NCI-H187 treated with DMSO at 0.1 percent for 48 hours (cell line): ENCODE measurements at places on chromosomes 2 and 18.

DNA sequence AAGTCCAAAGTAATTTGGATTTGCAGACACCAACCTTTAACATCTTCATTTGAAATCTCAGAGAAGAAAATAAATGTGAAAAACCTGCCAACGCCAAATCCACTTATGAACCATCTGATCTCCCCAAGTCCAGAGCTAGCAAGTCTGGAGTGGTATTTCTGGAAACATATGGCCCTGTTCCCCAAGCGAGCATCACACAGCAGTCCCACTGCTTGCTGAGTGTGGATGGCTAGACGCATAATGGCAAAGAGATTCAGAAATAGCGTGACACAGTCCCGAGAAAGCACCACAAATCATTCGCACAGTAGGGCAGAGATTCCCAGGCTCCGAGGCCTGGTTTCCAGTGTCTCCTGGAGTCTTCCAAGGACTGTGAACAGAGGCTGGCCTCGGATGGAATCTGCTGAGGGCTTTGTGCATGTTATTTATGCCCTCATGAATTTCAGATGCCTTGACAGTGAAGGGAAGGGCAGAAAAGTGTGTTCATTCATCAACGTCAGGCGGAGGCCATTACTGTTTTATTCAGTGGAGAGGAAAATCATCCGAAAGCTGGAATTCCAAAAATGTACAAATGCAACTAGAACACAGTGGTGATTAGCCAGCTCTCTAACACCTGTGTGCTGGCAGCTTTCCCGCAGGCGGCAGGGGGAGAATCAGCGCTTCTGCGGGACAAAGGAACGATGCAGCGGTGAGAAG is 417.0 kb downstream of the EIPR1 start:
- DNase-seq: no peak

GRCh38 chr2:227503433-227504406 is 31.8 kb downstream of the AGFG1 start:
- DNase-seq: no peak

GRCh38 chr2:121080013-121080772 is 204.8 kb downstream of the TFCP2L1 start:
- DNase-seq: no peak

- no peak for DNase-seq
Observed at GRCh38 chr2:188291617-188292347, at the start of gene GULP1. TSS of gene GULP1 (plus strand) at chr2:188291874. CDS start at chr2:188477703, 185,829 bp downstream.

- no peak for DNase-seq
Observed at GRCh38 chr2:160054984-160055725, 7.3 kb downstream of the PLA2R1 start.

- DNase-seq: no peak
Observed at GRCh38 chr18:39759926-39760325, 2194.3 kb upstream of the CELF4 start.

GRCh38 chr2:192593561-192593960 is 398.8 kb upstream of the TMEFF2 start:
- no peak for DNase-seq

DNA sequence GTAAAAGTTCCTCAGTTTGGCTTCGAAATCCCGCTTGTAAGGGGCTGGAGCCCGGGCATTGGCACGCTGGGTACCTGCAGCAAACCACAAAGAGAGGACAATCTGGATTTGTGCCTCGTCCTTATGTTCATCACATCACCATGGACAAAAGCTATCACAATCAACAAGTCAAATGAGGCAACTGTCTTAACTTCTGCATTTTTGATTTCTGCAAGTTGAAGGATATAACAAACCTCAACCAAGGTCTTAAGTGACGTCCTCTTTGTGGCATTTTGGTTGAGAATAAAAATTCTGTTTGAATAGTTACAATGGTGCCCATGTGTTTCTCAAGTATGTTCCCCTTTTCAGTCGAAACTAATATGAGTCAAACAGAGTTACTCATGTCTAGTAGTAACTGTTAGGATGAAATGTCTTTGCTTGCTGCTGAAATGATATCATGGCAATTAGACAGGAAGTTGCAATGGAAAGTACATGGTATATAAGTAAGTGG is 70.8 kb upstream of the STK17B start:
- no peak for DNase-seq

- DNase-seq: no peak
Observed at GRCh38 chr2:66462501-66462825, 27.5 kb downstream of the MEIS1 start.

- no peak for DNase-seq
Observed at GRCh38 chr2:98545591-98545990, 62.7 kb downstream of the COA5 start.

DNA sequence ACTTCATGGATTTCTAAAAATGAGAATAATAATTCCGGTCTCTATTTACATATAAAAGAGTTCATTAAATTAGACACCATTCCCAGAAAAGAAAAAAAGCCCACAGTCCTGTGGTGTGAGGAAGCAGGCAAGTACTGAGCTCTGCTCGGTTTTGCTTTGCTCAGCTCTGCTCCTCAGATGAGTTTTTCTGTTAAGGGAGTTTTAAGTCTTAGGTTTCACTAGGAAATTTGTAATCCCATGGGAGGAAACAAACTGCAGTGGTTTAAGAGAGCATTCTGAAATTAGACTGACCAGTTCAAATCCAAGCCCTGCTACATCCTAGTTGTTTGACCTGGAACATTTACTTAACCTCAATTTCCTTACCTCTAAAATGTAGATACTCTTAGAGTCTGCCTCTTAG is 338.6 kb upstream of the MMADHC start:
- DNase-seq: no peak

GRCh38 chr2:50345701-50346591 is 686.0 kb downstream of the NRXN1 start:
- no peak for DNase-seq

DNA sequence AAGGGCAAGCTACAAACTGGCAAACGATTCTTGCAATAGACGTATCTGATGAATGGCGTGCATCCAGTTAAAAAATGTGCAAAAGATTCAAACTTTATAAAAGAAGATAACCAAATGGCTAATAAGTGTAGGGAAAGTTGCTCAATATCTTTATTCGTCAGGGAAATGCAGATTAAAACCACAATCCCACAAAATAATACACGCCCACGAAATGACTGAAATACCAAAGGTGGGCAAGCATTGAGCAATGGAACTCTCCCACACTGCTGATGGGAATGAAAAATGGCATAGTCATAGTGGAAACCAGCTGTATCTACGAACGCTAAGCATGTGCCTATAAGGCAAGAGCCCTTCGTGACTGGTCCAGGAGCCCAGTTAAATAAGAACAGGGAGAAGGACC is 168.6 kb upstream of the SIX2 start:
- no peak for DNase-seq

GRCh38 chr18:79393635-79394533 is 1.8 kb upstream of the NFATC1 start:
- DNase-seq: no peak

DNA sequence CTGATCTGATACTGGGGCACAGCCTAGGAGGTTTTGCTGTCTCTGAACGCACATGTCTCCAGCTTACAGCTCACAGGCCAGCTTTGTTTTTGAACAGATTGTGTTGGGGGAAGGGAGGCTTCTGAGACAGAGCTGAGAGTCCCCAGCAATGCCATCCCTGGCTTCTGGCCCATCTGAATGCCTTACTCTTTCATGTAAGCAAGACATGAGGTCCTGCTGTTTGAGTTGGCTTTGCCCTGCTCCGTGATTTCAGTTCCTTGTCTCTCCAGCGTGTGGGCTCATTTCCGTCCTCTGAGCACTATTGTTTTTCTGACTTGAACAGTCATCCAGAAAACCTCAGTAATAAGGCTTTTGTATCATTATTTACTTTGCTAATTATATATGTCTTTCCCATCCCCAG is 194.9 kb upstream of the TNP1 start:
- no peak for DNase-seq

GRCh38 chr2:69143748-69144360 is 130.9 kb downstream of the ANTXR1 start:
- no peak for DNase-seq

- DNase-seq: no peak
Observed at GRCh38 chr2:70143314-70144150, 47.3 kb downstream of the C2orf42 start.
